Fibroblast of upper back skin (primary cell): ENCODE measurements at places on chromosomes 4 and X.

DNA sequence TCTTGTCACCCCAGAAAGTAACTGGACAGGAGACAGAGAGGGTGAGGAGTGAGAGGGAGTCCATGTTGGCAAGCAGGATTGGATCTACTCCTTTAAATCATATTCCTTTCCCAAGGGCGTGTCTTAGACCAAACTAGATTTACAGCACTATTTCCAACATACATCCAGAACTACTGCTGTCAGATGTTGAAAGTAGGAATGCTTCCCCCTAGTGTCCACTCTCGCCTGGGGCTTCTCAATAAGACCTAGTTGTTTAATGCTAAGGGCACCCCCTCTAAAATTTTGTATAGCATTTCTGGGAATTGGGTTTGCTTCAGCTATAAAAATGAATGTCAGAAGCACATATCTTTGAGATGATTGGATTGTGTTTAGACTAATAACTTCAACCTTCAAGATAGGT, 13.3 kb downstream of the OFD1 start:
- peak; percentile 62 for DNase-seq

GRCh38 chr4:138727731-138728130, 287.9 kb upstream of the NOCT start:
- no peak for DNase-seq

- DNase-seq: peak; percentile 16
These were observed 408.7 kb upstream of the ZFP42 start for GRCh38 chr4:187586892-187587291.

DNA sequence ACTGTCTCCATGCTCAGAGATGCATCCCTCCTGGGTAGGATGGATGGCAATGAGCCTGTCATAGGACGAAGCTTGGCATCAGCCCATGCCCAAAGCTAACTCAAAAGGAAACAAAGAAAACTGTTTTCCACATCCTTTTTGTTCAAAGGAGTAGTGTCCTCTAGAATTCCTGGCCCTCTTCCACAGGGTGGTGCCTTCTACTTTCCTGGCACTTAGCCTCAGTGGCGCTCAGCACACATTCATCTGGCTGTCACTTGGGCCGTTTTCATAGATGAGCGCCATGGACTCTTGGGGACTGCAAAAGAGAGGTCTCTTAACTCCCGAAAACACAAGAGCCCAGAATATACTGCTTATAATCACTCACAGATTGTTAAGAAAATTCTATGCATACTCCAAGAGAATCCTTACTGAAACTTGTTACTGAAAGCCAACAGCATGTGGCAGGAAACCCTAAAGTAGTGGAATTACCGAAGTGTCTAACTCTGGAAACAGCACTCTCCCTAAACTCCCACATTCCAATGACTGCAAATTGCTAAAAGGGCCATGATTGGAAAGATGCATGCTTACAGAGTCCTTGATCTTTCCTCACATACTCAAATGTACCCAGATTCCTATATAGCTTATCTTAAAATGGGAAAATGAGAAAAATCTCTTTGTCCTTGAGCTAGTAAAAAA, 110.0 kb downstream of the HS6ST2 start:
- no peak for DNase-seq

- DNase-seq: no peak
These were observed 3.7 kb upstream of the RAB9A start for GRCh38 chrX:13685126-13685763.

- DNase-seq: no peak
These were observed 809.3 kb downstream of the C4orf33 start for GRCh38 chr4:129905256-129905655.

GRCh38 chrX:1074755-1075154, 137.7 kb downstream of the CRLF2 start:
- no peak for DNase-seq
